Muscle of back (tissue), 13 donors: ENCODE measurements at places on chromosomes 11 and 22. TPM values are rescaled to one million over a fixed set of nuclear protein-coding genes. Genes with fewer than 3 reads are reported as not detected.
A peak's percentile ranks its signal among the peaks of the same experiment; 100 is the strongest.

DNA sequence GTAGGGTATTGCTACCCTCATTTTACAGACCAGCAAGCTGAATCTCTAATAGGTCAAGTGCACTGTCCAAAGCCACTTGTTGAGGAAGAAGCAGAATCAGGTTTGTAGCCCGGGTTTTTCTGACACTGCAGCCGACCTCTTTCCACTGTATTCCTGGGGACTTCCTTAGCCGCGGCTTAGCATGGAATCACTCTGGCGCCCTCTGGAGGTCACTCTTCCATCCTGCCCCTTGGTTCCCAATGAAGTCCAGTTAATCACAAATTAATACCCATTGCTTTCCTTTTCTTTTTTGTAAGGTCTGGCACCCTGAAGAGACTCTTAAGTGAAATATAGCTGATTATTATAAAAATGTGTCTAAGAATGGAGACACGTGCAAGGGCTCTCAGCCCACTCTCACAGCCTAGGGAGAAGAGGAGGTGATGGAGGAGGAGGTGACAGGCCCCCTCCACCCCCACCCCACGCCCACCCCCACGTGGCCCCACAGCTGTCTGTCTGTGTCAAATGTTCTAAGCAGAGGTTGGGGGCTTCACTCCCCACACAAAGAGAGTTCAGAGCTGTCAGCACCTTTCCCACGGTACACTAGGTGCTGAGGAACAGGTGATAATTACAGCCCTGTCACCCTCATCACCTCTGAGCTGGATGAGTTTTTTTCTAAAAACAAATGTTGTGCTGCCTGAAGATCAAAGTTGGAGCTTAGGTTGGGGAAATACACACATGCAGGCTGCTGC is 57.7 kb upstream of the DRD2 start:
- DNase-seq: peak; percentile 58

Gene VPREB1
- polyA plus RNA-seq: not detected

- no peak for DNase-seq
Observed at GRCh38 chr11:64318766-64319761, 1.1 kb downstream of the PRDX5 start.

DNA sequence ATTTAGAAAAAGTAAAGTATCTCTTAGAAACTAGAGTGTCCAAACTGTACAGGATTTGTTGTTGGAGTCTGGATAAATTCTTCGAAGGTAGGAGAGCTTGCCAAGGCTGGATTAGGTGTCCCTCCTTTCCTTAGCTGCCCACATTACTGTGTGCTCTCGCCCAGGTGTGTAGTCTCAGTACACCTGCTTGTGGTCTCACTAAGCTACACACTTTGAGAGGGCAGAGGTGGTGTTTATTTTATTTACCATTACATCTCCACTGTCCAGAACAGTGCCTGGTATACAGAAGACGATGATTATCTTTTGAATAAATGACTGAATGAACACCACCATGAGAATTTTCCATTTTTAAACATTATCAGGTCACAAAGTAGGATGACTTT is 36.5 kb downstream of the VSIG10L2 start:
- no peak for DNase-seq

Gene KRTAP5-1
- 0.60 TPM for polyA plus RNA-seq
